ENCODE measurements at places on chromosomes 1 and 21.

DNA sequence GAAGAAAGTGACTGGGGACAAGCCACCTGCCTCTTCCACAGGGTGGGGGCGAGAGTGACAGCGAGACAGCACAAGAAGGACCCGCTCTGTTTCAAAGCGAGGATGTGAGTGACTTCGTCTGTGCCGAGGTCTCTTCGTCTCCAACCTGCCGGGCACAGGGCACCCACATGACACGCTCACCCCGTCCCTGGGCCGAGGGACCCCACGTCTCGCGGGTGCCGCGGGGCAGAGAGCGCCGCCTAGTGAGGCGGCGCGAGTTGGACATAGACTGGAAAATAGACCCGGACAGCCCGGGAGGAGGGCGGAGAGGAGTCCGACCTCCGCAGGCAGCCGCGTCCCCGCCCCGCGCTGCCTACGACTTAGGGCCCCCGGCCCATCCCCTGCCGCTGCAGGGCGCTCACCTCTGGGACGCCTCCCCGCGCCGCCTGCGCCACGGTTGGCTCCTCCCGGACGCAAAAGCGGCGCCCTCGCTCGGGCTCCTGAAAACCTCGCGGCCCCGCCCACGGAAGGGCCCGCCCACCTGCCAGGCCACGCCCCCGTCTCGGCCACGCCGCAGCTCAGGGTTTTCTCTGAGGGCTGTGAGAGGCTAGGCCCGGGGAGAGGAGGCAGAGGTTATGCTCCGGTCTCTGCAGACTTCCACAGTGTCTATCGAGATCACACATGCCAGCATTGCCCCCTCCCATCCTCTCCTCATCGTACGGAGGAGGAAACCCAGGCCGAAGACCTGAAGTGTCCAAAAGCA is at the start of gene TLR5:
Gene TLR5 (minus strand): TSS at position 454 of the 742 bp plus-strand sequence. CDS start 30,217 bp downstream, outside the sequence.
- peak; percentile 83 for DNase-seq

DNA sequence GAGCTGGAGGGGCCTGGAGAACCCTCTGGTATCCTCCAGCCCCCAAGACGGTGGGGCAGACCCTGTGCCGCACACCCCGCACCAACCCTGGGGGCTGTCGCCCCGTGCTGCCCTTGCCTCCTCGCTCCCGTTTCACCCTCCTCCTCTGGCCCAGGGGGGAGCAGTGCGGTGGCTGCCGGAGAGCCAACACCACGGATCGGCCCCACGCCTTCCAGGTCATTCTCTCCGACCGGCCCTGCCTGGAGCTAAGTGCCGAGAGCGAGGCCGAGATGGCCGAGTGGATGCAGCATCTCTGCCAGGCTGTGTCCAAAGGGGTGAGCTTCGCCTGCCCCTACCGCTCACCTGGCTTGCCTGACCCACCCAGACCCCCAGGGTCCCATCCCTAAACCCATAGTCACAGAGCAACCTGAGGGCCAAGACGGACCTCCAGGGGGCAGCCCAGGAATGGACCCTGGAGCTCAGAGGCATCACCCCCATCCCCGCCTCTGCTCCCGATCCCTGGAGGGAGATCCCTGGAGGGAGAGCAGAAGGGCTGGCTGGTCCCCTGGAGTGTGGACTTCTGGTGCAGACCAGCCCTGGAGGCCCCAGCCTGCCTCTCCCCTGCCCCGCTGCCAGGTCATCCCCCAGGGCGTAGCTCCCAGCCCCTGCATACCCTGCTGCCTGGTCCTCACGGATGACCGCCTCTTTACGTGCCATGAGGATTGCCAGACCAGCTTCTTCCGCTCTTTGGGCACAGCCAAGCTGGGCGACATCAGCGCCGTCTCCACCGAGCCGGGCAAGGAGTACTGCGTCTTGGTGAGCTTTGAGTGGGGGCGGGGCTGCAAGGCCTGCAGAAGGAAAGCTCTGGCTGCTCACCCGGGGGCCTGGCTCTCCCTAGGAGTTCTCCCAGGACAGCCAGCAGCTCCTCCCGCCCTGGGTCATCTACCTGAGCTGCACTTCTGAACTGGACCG is 4.0 kb upstream of the SLC25A34 start:
- DNase-seq = no peak

- no peak for DNase-seq
Measured at GRCh38 chr1:93304716-93305138, 41.0 kb upstream of the DR1 start.

DNA sequence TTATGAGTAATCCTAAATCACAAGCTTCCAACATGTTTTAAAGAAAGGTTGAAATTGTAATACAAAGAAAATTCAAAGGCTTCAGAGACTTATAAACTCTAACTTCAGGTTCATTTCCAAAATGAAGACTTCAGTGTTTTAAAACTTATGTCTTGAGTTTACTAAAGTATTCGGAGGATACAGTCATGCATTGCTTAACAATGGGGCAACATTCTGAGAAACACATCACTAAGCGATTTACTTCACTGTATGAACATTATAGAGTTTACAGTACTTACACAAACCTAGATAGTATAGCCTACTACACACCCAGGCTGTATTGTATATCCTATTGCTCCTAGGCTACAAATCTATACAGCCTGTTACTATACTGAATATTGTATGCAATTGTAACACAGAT is 38.3 kb downstream of the CEP170 start:
- DNase-seq = no peak
